ENCODE measurements at places on chromosomes 1 and 21.

- no peak for DNase-seq
These were observed 7.6 kb downstream of the TXNIP start for GRCh38 chr1:145988773-145989172.

DNA sequence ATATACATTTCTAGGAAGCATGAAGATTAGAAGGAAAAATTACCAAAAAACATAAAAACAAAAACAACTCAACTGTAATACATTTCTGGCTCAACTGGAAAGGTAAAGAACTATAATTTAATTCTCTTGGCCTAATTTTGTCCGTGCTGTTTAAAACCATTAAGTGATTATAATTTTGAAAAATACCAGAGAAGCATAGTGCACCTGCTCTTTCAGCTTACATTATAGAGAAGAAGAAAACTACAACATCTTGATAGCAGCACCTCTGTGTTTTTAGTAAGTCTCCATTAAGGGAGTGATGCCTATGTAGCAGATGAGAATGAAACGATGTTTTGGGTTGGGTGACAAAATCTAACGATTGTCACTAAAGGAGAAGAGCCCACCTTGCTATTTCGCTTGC lies 19.3 kb upstream of the MAN1A2 start:
- DNase-seq = no peak

- DNase-seq = no peak
These were observed 33.3 kb downstream of the PLEKHO1 start for GRCh38 chr1:150183061-150183460.

GRCh38 chr21:34944015-34944755 lies 104.9 kb downstream of the RUNX1 start:
- DNase-seq = no peak

DNA sequence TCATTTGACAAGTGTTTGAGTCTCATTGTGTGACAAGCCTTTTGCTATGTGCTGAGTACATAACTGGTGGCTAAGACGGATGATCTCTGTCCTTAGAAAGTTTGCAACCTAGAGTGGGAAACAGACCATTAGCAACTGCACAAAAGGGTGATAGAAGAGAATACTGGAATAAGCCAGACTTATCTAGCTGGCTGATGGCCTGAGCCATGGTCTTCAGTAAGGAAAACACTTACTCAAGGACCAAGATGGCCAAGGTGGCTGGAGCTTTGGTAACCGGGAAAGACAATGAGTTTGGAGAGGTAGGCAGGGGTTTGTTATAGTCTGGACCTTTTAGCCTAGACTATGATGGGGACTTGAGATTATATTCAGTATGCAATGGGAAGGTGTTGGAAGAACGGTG lies 1.6 kb upstream of the TAF12 start:
- no peak for DNase-seq

GRCh38 chr1:204818998-204819397 lies 51.7 kb upstream of the NFASC start:
- DNase-seq = no peak

DNA sequence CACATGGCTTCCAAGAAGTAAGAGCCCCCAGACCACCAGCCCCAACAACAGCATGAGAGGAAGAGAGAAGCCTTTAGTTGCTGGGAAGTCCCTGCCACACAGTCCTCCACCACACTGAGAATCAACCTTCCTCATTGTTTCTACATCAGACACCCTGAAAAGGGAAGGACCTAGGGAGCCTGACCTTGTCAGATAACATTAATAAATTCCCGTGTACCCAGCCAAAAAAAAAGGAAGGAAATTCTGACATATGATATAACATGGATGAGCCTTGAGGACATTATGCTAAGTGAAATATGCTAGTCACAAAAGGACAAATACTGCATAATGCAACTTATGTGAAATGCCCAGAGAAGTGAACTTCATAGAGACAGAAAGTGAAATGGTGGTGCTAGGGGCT lies 65.6 kb upstream of the ARHGAP29 start:
- no peak for DNase-seq

DNA sequence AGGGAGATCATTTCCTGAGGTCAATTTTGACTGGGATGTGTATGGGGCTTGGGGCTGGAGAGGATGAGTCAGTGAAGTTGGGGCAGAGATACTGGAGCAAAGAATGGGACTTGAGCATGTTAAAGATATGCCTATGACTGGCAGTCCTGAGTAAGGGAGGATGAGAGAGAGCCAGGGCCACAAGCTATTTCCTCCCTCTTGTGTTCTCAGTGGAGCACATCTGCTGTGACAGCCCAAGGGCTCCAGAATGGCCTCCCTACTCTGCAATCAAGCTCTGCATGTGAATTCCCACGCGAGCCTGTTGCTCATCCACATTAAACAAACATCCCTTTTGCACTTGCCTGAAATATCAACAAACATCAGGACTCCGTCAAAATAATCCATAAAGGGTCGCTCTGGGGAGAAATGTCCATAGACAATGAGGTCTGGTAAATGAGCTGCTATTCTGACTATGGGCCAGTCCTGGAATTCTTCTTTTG lies 9.2 kb downstream of the ADCY10 start:
- DNase-seq = no peak

GRCh38 chr1:229286099-229286766 lies 15.3 kb downstream of the RAB4A start:
- DNase-seq = no peak

DNA sequence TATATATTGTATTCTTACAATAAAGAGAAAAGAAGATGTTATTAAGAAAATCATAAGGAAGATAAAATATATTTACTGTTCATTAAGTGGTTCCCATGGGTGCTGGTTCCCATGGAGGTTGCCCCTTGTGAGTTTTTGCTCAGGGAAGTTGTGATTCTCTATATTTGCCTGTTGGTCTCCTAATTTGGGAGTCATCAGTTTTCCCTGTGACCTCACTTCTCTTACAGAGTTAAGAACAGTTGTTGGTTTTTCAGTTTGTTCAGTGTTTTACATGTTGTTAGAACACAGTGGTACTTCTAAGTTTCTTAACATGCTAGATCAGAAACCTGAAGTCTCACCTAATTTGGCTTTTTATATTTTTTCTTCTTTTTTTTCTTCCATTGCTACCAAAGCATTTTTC lies 109.2 kb downstream of the OSBPL9 start:
- DNase-seq = no peak

DNA sequence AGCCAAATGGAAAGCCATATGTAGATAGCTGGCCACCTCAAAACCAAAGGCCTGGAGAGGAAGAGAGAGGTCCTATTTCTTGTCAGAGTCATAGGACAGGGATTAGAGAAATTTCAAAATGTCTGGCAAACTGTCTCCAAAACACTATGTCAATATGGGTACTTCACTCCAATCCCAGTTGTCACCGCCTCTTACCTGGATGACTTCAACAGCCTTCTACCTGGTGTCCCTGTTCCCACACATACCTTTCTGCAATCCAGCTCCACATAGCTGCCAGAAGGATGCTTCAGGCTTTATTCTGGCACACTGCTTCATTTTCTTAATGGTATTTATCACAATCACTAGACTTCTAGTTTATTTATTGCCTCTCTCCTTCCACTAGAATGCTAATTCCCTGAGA lies 14.5 kb downstream of the PTGER3 start:
- no peak for DNase-seq

DNA sequence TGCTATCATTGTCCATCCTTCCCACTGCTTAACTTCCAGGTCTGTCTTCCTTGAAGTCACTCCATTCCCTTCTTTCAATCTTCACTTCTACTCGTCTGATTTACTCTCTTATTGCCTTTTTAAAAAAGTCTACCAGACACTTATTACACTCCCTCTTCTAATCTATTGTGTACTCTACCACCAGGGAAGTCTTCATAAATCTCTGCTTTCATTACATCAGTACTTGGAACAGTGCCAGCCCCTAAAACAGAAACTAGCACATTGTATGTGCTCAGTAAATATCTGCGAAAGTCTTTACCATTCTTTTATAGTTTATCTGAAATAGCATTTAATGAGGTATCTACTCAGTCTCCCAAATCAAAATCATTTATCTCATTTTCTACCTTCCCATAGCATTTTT lies 236.4 kb downstream of the USH2A start:
- DNase-seq = no peak

- DNase-seq = no peak
These were observed 124.8 kb downstream of the KCNN3 start for GRCh38 chr1:154745286-154745731.

DNA sequence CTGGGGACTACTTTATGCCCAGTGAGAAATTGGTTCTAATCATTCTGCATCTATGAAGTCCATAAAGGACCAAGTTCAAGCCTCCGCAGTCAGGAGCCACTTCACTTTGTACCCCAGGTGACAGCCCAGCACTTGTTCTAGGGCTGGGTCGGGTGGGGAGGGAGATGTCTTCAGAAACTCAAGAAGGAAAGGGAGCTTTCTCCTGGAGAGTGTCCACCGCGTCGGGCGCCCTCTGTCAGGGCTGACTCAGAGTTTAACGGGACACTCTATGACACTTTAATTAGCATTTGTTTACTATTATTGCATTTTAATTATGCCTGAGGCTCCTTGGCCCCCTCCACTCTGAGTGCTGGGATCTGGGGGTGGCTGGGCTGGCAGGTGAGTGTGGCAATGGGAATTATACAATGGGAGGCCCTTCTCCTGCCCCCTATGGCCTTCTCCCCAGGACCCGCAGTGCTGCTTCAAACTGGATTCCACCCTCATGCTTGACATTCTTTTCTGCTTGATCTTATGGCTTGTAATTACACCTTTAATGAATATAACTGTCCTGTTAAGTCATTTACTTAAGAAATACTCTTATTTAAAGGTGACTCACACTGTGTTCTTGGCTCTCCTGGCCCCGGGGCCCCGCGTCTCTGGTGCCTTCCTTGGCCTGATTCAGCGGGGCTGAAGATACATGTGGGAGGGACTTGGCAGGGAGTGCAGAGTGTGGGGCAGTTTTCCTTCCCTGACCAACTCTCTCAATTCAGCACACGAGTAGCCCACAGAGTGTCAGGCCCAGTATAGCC lies 136.6 kb downstream of the PLXNA2 start:
- no peak for DNase-seq

GRCh38 chr1:204725821-204726448 lies 40.4 kb upstream of the LRRN2 start:
- DNase-seq = no peak

- no peak for DNase-seq
These were observed 352.1 kb downstream of the TBX15 start for GRCh38 chr1:118636004-118636403.

DNA sequence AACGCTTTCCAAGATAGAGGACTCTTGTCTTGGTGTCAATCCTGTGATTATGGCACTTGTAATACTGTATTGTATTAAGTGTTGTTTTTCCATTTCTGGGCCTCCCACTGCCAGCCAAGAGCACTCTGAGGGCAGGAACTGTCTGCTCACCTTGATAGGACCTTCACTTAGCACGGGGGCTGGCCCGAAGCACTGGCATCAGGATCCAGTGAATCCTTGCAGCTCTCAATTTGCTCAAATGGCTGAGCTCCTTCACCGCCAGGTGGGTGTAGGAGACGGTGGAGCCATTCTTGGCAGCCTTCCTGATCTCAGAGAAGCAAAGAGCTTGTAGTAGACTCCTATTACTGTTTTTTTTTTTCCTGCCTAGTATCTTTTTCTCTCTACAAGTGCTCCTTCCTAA lies 17.7 kb downstream of the MECR start:
- no peak for DNase-seq

DNA sequence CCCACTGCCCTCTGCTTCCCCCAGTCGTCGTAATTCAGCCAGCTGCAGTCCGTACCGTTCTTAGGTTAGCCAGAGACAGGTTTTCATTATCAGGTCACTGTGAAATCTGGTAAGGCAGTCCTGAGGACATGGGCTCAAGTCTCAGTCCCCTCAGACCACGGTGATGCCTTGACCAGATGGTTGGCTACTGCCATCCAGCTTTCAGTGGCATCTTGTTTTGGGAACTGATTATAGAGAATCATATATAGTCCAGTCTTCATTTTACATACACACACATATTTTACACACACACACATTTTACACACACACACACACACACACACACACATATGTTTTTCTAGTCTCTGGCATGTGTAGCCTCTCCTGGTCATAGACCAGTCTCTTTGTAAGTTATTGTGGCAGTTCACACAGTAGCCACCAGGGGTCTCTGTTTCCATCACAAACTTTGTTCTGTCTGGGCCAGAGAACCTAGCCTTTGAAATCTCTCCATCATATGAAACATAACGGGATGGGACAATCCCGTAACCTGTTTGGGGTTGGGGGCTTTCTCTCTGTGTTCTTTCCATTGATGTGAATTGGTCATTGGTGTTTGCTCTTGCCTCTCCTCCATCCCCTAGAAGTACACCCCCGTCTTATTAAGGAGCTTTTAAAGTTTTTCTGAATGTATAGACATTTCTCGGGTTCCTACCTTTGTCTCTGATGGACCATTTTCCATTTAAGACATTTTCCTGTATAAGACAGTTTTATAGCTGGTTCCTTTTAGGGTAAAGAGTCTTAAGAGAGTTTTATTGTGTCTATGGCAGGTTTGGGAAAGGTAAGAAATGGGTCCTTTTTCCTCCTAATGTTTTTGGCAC lies 8.4 kb upstream of the IKBKE start:
- DNase-seq = no peak

DNA sequence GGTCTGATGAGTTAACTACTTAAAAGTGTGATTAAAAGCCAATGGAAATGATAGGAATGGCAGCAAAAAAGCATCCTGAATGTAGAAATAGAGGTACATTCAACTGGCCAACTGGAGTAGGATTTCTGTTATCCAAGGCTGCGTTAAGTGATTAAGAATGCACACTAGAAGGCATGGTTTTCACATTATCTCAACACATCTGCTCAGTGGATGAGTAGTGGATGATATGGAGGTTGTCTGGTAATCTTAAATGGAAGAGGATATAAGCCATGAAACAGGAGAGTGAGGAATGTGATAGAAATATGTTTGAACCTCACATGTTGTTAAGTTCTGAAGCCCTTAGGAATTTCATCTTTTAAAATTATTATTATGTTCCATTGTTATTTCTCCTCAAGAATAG lies 839.9 kb downstream of the USP25 start:
- no peak for DNase-seq

DNA sequence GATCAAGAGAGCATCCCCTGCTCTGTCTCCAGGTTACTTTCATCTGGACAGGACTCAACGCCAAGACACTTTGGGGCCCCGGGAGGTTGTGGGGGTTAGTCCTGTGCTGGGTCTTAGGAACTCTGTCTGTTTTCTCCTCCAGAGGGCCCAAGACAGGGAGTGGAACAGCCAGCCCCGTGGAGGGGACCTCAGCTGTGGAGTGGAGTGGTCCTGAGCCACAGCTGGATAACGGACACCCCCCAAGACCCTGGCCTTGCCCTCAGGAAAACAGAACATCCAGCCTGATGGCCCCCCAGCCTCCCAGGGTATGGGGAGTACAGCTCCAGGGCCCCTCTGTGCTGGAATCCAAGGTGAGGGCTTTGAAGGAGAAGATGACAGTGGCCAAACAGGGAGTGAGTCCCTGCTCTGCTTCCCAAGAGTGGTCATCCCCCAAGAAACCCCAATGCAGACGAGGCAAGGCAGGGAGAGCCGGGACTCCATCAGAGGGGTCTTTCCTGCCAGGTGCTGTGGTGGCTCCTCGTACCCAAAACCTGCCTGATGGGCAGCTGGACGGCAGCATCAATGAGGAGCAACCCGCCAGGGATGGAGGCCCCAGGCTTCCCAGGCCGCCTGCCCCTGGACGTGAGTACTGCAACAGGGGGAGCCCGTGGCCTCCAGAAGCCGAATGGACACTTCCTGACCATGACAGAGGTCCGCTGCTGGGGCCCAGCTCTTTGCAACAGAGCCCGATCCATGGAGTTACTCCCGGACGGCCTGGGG lies 3.5 kb downstream of the KIAA1614 start:
- DNase-seq = no peak
